ENCODE measurements at places on chromosomes 11 and 22. TPM values are rescaled to one million over a fixed set of nuclear protein-coding genes. Genes with fewer than 3 reads are reported as not detected.

IGSF9B gene
- 0.79 TPM for total RNA-seq

LMO2 gene
- under 0.01 TPM for total RNA-seq

FGF19 gene
- total RNA-seq = not detected

CALCA gene
- total RNA-seq = not detected

CARS1 gene
- 47.9 TPM for total RNA-seq

TPBGL gene
- not detected for total RNA-seq

C11orf91 gene
- not detected for total RNA-seq

OLFML1 gene
- 16.4 TPM for total RNA-seq

ZBTB16 gene
- 0.34 TPM for total RNA-seq

OR52E8 gene
- total RNA-seq = not detected

MMP8 gene
- under 0.01 TPM for total RNA-seq

IL18BP gene
- 1.3 TPM for total RNA-seq

XKR3 gene
- not detected for total RNA-seq

USP2 gene
- not detected for total RNA-seq

BRSK2 gene
- 0.16 TPM for total RNA-seq

ZP1 gene
- total RNA-seq = 0.32 TPM

SYT8 gene
- total RNA-seq = not detected

PRR33 gene
- not detected for total RNA-seq

OR8D1 gene
- total RNA-seq = under 0.01 TPM

KREMEN1 gene
- total RNA-seq = 3.9 TPM

LDHAL6A gene
- not detected for total RNA-seq

TCN2 gene
- 14.3 TPM for total RNA-seq

CRYBB3 gene
- not detected for total RNA-seq

P4HA3 gene
- 2.9 TPM for total RNA-seq

SNX32 gene
- total RNA-seq = 4.0 TPM

ROBO4 gene
- 1.1 TPM for total RNA-seq

ELMOD1 gene
- total RNA-seq = under 0.01 TPM

MUC5AC gene
- total RNA-seq = not detected

PPM1F gene
- total RNA-seq = 22.8 TPM

DEAF1 gene
- 28.7 TPM for total RNA-seq

ZNF70 gene
- total RNA-seq = 2.0 TPM

HIC2 gene
- total RNA-seq = 3.3 TPM

SCN2B gene
- total RNA-seq = 0.43 TPM

SERHL2 gene
- 9.0 TPM for total RNA-seq

OR6T1 gene
- not detected for total RNA-seq

ZNRF3 gene
- 2.2 TPM for total RNA-seq

SPA17 gene
- 11.7 TPM for total RNA-seq

AGBL2 gene
- 3.7 TPM for total RNA-seq

TBX10 gene
- not detected for total RNA-seq

IGLL1 gene
- total RNA-seq = not detected

MMP11 gene
- total RNA-seq = 5.0 TPM

OR2AG1 gene
- total RNA-seq = not detected

C11orf87 gene
- 0.16 TPM for total RNA-seq

MRGPRE gene
- not detected for total RNA-seq

SEC14L2 gene
- total RNA-seq = 19.1 TPM

MICAL2 gene
- 30.5 TPM for total RNA-seq

HBB gene
- not detected for total RNA-seq

PHF21B gene
- total RNA-seq = under 0.01 TPM

SMIM38 gene
- total RNA-seq = 0.32 TPM

NLRP14 gene
- 0.09 TPM for total RNA-seq

LRRC56 gene
- total RNA-seq = 0.95 TPM

PKNOX2 gene
- 0.32 TPM for total RNA-seq

RHOD gene
- total RNA-seq = 11.6 TPM

MFRP gene
- total RNA-seq = not detected

PNPLA3 gene
- 1.7 TPM for total RNA-seq

All from bronchial smooth muscle cell (primary cell).